ENCODE measurements at places on chromosomes 2 and 18.

- no peak for DNase-seq
These were observed 7.7 kb upstream of the PXDN start for GRCh38 chr2:1751767-1752725.

GRCh38 chr2:129467012-129467779 lies 512.3 kb upstream of the RAB6C start:
- no peak for DNase-seq

- DNase-seq: no peak
These were observed 192.7 kb downstream of the ANAPC1 start for GRCh38 chr2:111691164-111691875.

- DNase-seq: no peak
These were observed 267.8 kb upstream of the EPAS1 start for GRCh38 chr2:46029332-46029811.

DNA sequence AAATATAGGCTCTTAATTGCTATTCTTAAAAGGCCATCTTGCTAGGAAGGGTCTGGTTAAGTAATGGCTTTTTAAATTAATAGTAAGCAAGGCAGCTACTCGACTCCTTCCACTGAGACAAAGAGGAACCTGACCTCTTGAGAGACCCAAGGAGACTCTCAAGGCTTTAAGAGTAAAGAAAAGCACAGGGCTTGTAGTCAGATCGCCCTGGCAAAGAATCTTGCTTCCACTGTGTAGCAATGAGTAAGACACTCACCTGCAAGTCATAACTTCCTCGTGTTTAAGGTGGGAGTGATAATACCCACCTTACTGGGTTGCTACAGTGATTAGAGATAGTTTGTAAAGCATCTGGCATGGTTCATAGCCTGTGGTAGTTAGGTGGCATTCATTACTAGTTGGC lies 274.5 kb downstream of the TSN start:
- DNase-seq: no peak

DNA sequence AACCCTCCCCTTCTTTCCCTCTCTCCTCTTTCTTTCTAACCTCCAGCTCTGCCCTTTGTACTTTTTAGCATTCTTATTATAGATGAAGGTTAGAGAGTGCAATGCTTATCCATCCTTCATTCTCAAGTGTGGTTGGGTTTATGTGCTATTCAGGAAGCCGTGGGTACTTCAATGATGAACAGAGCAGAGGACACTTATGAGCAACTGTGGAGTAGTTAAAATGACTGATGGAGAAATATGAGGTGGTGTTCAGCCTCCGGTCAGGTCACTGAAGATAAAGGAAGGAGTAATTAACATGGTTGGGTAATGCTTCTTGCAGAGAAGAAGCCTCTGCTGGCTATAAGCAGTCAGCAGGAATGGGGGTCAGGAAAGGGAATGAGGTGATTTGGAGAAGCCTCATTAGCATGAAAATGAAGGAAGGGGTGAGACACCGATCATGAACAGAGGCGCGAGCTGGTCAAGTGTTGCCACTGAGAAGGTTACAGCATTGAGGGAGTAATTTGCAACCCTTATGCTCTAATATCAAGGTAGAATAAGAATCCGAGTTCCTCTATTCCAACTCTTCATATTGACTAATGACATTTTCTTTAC lies 174.7 kb downstream of the LPIN1 start:
- DNase-seq: no peak

- no peak for DNase-seq
These were observed 148.8 kb downstream of the VAPA start for GRCh38 chr18:10062302-10063300.

DNA sequence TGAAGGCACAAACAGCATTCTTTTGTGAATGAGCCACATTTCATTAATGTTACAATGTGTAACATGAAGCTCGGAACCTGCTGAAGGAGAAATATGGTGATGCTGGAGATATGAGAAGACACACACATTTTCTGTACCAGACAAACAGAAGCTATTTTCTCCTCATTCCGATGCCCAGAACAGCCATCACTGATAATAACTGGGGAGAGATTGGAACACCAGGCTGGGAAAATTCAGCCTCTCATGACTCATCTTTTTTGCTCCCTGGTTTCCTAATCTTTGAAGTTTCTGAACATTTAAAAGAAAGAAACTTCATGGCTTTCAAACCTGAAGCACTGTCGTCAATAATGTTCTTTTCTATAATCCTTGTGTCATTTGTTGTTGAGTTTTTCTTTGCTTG lies 110.9 kb downstream of the LYPD6 start:
- no peak for DNase-seq

- DNase-seq: no peak
These were observed 323.4 kb upstream of the EPHA4 start for GRCh38 chr2:221895366-221896121.

DNA sequence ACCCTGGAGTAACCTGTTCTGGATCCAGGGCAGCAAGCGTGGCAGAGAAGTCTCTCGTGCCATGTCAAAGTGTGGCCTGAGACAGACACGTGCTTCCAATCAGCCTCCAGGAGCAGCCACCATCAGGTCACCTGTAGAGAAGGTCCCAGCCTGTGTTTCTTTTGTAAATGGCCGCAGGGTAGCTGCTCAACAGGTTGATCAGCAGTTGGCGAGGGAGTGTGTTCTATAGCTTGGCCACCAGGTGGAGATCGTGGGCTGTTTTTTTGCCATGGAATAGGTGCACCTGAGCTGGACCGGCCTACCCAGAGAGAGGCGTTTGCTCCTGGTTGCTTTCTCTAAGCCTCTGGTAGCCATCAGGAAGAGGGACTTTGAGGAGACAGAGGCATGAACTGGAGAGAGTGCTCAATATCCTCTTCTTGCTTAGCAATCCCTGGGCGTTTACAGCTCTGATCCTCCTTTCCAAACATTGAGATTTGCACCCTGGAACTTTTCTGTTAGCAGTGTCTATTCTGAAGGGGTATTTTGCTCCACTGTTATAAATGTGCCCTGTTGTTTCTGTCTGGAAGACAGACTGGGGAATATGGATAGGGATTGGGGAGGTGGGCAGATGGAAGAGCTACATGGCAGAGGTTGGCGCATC lies 34.2 kb upstream of the EN1 start:
- DNase-seq: peak; percentile 65

GRCh38 chr2:133802409-133803039 lies 234.3 kb upstream of the NCKAP5 start:
- no peak for DNase-seq

All from stimulated activated naive CD8-positive, alpha-beta T cell treated with anti-CD3 and anti-CD28 coated beads, Interleukin-15, amount 100 ng/mL, for 72 hours (primary cell).